ENCODE measurements at places on chromosomes 2 and 18.

DNA sequence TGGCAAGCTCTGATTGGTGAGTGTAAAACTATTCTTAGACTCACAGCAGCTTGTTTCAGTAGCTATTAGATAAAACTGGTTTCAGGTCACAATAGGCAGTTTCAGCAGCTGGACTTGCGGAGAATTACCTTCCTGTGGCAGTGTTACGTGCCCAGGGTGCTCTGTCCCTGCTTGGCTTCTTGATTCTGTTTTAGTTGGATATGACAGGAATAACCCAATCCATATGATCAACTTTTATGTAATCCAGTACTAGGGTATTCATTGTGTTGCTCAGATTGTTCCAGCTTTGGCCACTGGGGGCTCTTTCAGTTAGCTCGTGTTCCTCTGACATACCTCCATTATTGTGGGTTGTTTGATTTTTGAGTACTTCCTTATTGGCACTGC lies 43.1 kb downstream of the INPP4A start:
- DNase-seq, result no peak

GRCh38 chr2:168660870-168661862 lies 141.3 kb upstream of the NOSTRIN start:
- no peak for DNase-seq

DNA sequence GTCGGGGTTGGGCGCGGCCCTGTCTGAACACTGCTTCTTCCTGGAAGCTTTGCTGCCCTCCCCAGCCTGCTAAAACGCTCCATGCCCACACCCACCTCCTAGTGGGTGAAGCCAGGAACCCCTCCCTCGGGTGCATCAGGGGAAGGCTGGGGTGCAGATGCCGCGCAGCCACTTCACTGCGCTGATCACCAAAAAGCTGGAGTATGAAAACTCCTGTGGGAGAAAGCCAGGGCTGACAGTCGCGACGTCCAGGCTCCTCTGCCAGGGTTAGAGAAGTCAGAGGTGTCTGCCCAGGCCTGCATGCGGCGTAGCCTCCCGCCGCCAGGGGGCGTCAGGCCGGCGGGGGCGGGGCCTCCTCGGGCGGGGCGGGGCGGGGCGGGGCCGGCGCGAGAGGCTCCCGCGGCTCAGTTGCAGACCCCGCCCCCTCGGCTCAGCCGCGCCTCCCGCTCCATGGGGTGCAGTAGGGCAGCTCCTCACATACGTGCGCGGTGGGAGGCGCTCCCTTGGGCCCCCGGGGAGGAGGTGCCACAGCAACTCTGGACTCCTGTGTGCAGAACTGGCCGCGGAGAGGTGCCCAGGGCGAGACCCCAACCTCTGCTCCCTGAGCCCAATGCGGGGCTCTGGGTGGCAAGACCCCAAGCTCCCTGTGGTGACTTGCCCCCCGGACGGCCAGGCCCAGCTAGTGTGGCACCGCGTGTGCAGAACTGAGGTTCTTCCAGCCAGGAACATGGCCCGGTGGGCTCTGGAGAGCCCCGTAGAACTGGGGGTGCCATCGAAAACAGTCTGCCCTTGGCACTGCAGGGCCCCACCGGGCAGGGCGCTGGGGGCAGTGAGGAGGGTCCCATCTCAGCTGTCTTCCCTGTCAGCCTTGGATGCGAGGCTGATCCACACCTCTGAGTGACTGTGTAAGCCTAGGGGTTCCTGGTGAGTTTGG lies 1.8 kb upstream of the RNPEPL1 start:
- DNase-seq, result peak; percentile 99

GRCh38 chr2:150371044-150371818 lies 116.2 kb downstream of the RND3 start:
- DNase-seq, result no peak

DNA sequence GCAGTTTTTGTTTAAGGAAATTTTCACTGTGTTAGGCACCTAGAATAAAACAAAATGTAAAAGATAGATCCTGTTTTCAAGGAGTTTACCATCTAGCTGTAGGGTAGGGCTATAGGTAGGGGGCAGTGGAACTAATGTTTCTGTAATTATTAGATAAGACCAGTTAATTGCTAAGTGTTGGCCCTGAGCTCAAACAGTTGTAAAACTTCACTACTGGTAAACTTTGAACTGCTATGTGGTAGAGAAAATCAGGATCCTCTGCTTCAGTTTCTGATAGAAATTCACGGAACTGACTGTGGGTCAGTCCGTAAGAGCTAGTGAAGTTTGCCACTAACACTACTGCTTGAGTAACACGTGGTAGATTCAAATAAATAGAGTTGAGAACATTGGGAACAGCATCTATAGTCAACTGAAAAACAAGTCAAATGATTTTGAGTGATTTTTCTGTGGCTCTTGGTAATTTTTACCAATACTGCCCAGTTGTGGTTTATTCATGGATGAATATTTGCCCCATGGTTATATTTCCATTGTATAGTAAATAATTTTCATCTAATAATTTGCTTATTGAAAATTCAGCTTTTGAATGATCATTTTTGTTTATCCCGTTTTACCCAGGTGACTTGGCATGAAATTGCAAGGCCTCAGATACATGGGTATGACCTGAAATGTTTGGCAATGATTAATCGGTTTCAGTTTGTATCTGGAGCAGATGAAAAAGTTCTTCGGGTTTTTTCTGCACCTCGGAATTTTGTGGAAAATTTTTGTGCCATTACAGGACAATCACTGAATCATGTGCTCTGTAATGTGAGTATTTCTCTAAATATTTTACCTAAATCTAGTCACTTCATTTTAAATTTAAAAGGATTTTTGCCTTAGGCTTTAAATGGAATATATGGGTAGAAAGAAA lies 26.4 kb downstream of the ELP2 start:
- no peak for DNase-seq

DNA sequence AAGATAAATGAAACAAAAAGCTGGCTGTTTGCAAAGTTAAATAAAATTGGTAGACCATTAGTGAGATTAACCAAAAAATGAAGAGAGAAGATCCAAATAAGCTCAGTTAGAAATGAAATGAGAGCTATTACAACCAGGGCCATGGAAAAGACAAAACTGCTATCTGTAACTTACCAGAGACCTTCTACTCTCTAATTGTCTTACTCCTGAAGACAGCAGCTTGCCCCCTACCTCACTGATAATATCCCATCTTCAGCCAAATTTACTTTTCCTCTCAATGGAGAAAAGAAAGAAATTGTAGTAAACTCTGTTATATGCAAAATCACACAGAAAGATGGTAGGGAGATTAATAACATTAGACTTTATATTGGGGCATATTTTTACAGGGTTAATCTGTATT lies 178.2 kb downstream of the LCLAT1 start:
- no peak for DNase-seq

DNA sequence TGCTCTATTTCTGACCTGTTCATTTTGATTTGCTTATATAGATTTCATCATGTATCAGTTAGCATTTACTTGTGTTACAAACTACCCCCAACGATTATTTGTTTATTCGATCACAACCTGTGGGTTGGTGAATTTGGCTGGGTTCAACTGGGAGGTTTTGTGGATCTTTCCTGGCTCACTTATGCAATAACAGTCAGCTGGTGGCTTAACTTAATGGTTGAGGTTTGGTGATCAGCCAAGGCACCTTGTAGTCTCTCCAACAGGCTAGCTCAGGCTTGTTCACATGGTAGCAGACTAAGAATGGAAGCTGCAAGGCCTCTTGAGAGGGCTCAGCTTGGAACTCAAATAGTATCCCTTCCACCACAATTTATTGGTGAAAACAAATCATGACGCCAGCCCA lies 5.4 kb upstream of the PUM2 start:
- DNase-seq, result peak; percentile 65

GRCh38 chr2:109719871-109720270 lies 74.2 kb upstream of the RGPD5 start:
- DNase-seq, result no peak

GRCh38 chr2:147156970-147157369 lies 687.9 kb upstream of the ACVR2A start:
- no peak for DNase-seq

DNA sequence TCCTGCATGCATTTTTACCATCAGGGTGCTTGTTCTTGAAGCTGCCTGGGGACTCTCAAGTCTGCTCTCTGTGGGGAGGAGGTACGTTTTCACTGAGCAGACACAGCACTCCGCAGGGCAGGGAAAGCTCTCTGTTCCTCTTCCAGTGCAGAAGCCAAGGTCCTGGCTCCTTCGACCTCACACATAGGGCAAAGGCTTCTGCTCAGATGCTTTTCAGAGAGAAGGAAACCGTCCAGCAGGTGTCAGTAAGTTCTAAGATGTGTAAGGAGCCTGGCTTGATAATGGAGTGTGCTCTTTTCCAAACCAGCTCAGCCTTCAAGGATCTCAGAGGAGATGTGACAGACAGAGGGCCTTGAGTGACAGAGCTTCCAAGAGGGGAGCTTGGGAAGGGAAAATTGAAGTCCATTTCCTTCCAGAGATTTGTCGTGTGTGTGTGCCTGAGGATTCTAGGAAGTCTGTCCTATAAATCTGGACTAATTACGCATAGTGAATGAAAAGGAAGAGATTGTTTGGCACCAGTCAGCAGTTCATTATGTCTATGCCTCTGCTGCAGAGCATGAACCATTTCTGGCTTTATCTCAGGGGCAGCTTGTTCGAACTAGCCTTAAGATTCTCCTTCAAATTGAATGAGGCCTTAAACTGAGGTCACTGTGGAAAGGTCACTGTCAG lies 67.3 kb upstream of the UPP2 start:
- DNase-seq, result no peak

GRCh38 chr18:62324917-62325805 lies at the start of gene TNFRSF11A:
TSS of gene TNFRSF11A (plus strand) at chr18:62325310. CDS start at chr18:62325353, 43 bp downstream.
- DNase-seq, result no peak

- no peak for DNase-seq
These were observed 5.2 kb upstream of the GPR55 start for GRCh38 chr2:230930149-230930780.

DNA sequence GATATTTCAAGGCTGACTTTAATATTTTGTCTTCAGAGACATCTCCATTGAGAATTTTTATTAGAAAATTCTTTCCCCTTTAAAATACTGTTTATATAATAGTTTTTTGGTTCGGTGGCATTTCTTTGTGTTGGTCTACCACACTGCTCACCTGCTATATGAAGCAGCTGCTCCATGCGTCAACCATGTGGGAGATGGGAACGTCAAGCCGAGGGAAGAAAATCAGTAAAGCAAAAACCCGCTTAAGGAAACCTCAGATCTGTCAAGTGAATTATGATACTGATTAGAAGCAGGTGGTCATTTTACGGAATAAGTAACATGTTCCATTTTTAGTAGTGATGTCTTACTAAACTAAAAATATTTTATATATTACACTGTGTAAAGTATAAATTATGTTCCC lies 5.6 kb upstream of the TMEM17 start:
- DNase-seq, result no peak

DNA sequence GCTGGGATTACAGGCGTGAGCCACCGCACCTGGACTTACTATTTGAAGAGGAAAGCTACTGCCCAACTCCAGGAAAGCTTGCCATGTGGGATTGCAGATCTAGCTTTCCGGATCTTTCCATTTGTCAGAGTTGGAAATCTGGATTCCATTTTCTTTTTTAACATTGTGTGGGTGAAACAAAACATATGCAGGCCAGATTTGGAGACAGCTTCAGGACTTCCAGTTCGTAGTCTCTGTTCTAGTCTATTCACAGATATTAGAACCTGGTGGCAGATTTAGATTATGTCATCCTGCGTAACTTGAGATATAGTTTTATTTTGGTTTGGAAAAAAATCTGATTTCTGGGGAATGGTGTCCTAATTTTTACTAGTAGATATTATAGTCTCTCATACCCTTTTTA lies 70.5 kb downstream of the ZNF236 start:
- DNase-seq, result no peak

GRCh38 chr18:48149020-48149685 lies 218.7 kb upstream of the SMAD2 start:
- DNase-seq, result no peak

DNA sequence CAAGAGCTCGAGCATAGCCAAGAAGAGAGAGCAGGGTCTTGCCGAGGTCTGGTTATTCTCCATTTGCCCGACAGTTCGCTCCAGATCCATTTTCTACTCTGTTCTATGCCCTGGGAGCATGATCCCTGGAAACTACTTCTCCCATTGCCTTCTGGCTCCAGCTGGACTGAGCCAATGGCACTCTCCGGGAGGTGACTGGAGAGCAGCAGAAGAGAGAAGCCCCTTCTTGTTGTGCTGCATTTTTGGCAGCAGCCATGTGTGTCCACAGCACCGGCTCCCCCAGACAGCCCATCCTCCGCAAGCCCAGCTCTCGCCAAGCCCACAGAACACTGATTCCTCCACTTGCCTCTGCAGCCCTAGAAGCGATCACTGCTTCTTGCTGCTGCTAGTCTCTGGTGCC lies 345.5 kb downstream of the TNS1 start:
- no peak for DNase-seq

- no peak for DNase-seq
These were observed 13.4 kb downstream of the NEDD4L start for GRCh38 chr18:58057291-58057965.

DNA sequence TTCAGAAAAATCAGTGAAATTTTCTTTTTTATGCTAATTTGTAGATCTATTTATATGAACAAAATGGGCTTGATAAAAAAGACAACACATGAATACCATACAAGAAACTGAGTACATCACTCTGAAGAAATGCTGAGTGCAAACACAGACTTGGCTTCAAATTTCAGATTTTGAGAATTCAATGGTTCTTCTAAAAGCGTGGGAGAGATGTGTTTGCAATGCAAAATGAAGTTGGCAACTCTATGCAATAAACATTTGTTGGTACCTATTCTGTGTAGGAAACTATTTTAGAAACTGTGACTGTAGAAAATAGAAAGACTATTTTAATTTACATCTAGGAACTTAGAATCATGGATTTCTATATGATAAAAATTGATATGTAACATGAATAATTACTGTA lies 1834.1 kb upstream of the CELF4 start:
- DNase-seq, result no peak

- DNase-seq, result no peak
These were observed 1606.4 kb upstream of the ACVR2A start for GRCh38 chr2:146238254-146238966.

DNA sequence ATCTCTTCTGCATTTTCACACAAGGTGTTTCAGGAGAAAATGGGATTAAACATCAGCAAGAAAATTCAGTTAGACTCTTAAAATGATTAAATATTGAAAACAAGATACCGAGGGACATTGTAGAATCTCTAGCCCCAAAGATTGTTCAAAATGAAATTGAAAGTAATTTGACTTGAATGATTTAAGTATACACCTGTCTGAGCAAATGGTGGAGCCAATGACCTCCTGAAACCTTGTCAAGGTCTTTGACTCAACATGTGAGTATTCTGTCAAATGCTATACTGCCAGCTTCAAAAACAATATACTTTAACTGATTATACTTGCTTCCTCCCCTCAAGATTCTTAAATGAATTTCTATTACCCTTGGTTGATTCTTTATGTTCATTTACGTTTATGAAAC lies 411.0 kb downstream of the DCC start:
- no peak for DNase-seq

- peak; percentile 99 for DNase-seq
These were observed at the start of gene MEX3C for GRCh38 chr18:51197661-51198424. TSS of gene MEX3C (minus strand) at chr18:51197681. CDS start at chr18:51197320, 361 bp downstream.

Measured in osteoblast (primary cell).